ENCODE measurements at places on chromosomes 5 and 9.

DNA sequence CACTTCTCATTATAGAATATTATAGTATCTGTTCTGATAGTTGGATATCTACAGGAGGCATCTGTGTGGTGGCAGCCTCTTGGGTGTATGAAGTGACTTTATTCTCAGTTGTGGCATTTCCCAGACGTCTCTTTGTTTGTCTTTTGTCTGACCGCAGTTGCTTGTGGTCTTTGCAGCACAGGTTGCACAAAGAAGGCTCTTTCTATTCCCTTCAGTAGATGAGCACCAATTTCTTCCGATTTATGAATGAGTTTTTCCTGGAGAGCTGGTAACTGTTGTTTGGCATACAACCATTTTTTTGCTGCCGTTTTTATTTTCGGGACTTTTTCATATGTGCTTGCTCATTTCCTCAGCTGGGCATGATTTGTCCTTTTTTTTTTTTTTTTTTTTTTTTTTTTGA lies 56.4 kb upstream of the MYO10 start:
- DNase-seq: no peak

GRCh38 chr9:18480662-18481093 lies 6.7 kb downstream of the ADAMTSL1 start:
- no peak for DNase-seq

DNA sequence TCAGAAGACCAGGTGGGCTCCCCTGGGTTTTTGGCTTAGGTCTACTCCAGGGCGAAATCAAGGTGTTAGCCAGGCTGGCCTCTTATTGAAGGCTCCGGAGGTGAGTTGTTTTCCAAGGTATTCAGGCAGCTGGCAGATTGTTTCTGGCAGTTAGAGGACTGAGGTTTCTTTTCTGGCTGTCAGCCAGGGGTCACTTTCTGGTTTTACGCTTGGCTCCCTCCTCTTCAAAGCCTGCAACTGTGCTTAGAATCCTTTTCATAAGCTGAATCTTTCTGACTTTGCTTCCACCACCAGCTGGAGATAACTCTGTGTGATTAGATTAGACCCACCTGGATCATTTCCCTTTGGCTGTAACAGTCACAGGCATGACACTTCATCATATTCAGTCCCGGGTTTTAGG lies 24.6 kb downstream of the RFK start:
- DNase-seq: no peak

DNA sequence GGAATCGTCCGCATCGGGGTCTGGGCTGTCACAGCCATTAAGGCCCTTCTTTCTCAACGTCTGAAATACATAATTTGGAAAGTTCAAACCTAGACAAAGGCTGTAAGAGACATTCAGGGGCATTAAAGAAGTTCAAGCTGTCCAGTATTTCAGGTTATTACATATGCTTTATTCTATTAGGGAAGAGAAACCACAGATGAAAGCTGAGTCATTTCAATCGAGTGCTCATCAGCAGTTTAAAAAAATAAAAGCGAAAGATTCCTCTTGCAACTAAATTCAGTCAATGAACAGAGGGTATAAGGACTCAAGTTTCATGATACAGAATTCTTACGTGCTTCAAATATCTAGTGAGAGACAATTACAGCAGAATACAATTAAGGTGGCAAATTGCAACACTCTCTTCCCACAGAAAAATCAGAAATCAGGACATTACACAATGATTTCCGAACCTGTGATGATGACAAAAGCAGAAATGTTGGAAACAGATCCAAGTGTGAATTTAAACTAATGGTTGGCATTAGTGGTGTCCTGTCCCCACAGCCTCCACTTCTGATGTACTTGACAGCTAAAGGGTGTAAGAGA lies 121.6 kb downstream of the MEF2C start:
- DNase-seq: no peak

- DNase-seq: no peak
These were observed 38.4 kb downstream of the PPP1R2B start for GRCh38 chr5:156888520-156888919.

All from activated CD4-positive, CD25-positive, alpha-beta regulatory T cell (primary cell).